ENCODE measurements at places on chromosomes 2 and 18.

- no peak for DNase-seq
Observed at GRCh38 chr18:23353459-23353858, 99.6 kb upstream of the RIOK3 start.

- peak; percentile 73 for DNase-seq
Observed at GRCh38 chr2:3423492-3424170, 44.1 kb downstream of the TRAPPC12 start.

- no peak for DNase-seq
Observed at GRCh38 chr2:208329485-208329884, 63.4 kb downstream of the PIKFYVE start.

- no peak for DNase-seq
Observed at GRCh38 chr2:88549616-88550292, 77.5 kb downstream of the EIF2AK3 start.
